ENCODE measurements at places on chromosomes 16 and 17.

DNA sequence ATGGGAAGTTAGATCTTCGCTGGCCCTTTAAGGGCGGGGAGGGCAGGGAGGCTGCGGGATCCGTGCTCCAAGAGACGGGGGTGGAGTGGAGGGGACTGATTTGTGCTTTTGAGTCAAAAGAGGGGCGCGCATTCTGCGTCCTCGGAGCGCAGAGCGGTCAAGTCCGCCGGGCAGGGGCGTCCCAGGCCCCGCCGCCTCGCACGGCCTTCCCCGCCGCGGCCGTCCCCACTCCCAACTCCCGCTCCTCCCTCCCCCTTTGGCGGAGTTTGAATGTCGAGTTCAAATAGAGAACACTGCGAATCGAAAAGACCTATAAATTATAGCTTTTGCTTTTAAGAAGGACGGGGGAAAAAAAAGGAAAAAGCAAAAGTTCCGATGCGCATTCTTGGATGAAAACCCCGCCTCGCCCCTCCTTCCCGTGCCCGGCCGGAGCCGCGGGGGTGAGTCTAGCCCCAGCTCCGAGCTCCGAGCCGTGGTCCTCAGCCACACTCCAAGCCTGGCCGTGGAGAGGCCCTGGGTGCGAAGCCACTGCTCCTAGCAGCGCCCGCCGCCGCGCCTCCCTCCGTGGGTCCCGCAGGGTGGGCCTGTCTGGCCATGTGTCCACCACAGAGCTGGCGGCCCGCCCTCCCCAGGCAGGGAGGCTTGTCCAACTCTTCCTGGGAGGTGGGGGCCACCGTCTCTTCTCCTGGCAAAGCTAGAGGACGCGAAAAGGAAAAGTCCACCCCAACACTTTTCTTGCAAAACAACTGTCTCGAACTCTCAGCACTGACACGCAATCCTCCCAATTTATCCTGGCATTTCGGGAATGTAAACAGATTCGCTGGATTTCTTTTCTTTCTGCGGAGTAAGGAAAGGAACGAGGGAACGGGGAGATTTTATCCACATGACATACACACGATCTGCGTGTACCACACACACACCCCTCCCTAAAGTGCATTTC lies 3.6 kb downstream of the CBX8 start:
- DNase-seq: no peak

- DNase-seq: peak; percentile 11
These were observed 83.8 kb upstream of the CCL2 start for GRCh38 chr17:34171245-34171818.

DNA sequence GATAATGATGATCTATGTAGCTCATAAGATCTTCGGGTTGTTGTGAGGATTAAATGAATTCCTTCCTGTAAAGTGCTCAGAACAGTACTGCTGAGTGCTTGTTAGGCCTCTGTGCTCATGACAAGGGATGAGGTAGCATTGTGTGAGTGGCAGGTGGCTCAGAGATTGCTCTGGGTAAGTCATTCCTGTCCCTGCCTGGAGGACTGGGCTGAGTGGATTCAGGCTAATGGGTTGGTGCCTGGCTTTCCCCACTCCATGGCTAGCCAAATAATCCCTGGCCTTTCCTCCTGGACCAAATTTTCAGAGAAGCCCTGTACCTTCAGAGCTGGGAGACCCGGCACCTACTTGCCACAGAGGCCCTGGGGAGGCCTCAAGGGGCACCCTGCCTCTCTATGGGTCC lies 1.3 kb upstream of the CCDC92B start:
- DNase-seq: no peak

- DNase-seq: no peak
These were observed 55.4 kb downstream of the CREBBP start for GRCh38 chr16:3825103-3825502.

All from stimulated activated CD4-positive, alpha-beta T cell treated with anti-CD3 and anti-CD28 coated beads, Interleukin-12 subunit alpha, Interleukin-12 subunit beta, amount 100 ng/mL, for 24 hours (primary cell).